ENCODE measurements at places on chromosomes 16 and 17. TPM values are rescaled to one million over a fixed set of nuclear protein-coding genes. Genes with fewer than 3 reads are reported as not detected.

The PRR35 gene
- total RNA-seq, result not detected

The TPSG1 gene
- not detected for total RNA-seq

The TP53TG3F gene
- total RNA-seq, result not detected

The VWA3A gene
- total RNA-seq, result 0.25 TPM

The PPL gene
- total RNA-seq, result 7.6 TPM

The WDR59 gene
- 52.5 TPM for total RNA-seq

The ODAD4 gene
- total RNA-seq, result 1.3 TPM

The FBXO39 gene
- total RNA-seq, result not detected

The SULT1A1 gene
- 13.7 TPM for total RNA-seq

The ARHGAP23 gene
- 60.8 TPM for total RNA-seq

The ATP1B2 gene
- total RNA-seq, result 2.8 TPM

The SP6 gene
- 0.16 TPM for total RNA-seq

The GPRC5B gene
- total RNA-seq, result 82.3 TPM

The KRT9 gene
- total RNA-seq, result not detected

The CYB5D1 gene
- total RNA-seq, result 17.8 TPM

The KRT20 gene
- not detected for total RNA-seq

The ALOXE3 gene
- total RNA-seq, result not detected

The NAGPA gene
- 6.6 TPM for total RNA-seq

The RPS6KB1 gene
- total RNA-seq, result 20.3 TPM

The CTF1 gene
- 9.6 TPM for total RNA-seq

The LHX1 gene
- not detected for total RNA-seq

The ENO3 gene
- total RNA-seq, result 827 TPM

The ITGA2B gene
- total RNA-seq, result 0.91 TPM

The KRTAP9-7 gene
- total RNA-seq, result not detected

The ASGR1 gene
- total RNA-seq, result 0.14 TPM
